Dermis blood vessel endothelial cell (primary cell): ENCODE measurements at places on chromosomes 1 and 21. TPM values are rescaled to one million over a fixed set of nuclear protein-coding genes. Genes with fewer than 3 reads are reported as not detected.

NID1 gene
- 196 and 425 TPM in 2 replicates for total RNA-seq

CD48 gene
- total RNA-seq, result not detected in 2 replicates

LRRC39 gene
- total RNA-seq, result 0.09 TPM in 1 of 2 replicates, not detected in the other

PARS2 gene
- 4.8 and 5.3 TPM in 2 replicates for total RNA-seq

CASQ2 gene
- total RNA-seq, result not detected in 2 replicates

LCE1A gene
- total RNA-seq, result not detected in 2 replicates

DCST1 gene
- not detected in 2 replicates for total RNA-seq

PCAT6 gene
- 0.51 TPM in 1 of 2 replicates, not detected in the other for total RNA-seq

CELA3B gene
- total RNA-seq, result not detected in 2 replicates

CD5L gene
- not detected in 2 replicates for total RNA-seq

RCAN3 gene
- total RNA-seq, result 2.6 and 4.2 TPM in 2 replicates

AHCTF1 gene
- total RNA-seq, result 31.7 and 39.9 TPM in 2 replicates

AMY1B gene
- total RNA-seq, result not detected in 2 replicates

BRDT gene
- total RNA-seq, result not detected in 2 replicates

SLC45A3 gene
- 23.7 and 34.9 TPM in 2 replicates for total RNA-seq

C1orf87 gene
- total RNA-seq, result not detected in 2 replicates

ZNF648 gene
- total RNA-seq, result not detected in 2 replicates

SPRR1B gene
- not detected in 2 replicates for total RNA-seq

TMEM269 gene
- total RNA-seq, result not detected in 2 replicates

UMODL1 gene
- not detected in 2 replicates for total RNA-seq

SAMD11 gene
- 0.19 and 0.68 TPM in 2 replicates for total RNA-seq

OLFML2B gene
- total RNA-seq, result 0.14 and 0.17 TPM in 2 replicates

RCSD1 gene
- total RNA-seq, result 49.2 and 55.7 TPM in 2 replicates

RORC gene
- total RNA-seq, result under 0.01 TPM in 1 of 2 replicates, not detected in the other

UBE2U gene
- not detected in 2 replicates for total RNA-seq

ASH1L gene
- total RNA-seq, result 24.2 and 32.4 TPM in 2 replicates

YBEY gene
- 10.6 and 12.9 TPM in 2 replicates for total RNA-seq

KRTAP7-1 gene
- not detected in 2 replicates for total RNA-seq

RSRP1 gene
- 111 and 342 TPM in 2 replicates for total RNA-seq

WNT3A gene
- total RNA-seq, result not detected in 2 replicates

MAB21L3 gene
- under 0.01 and 0.09 TPM in 2 replicates for total RNA-seq

KRTAP13-2 gene
- total RNA-seq, result not detected in 2 replicates

WASF2 gene
- total RNA-seq, result 45.9 and 110 TPM in 2 replicates

KIF14 gene
- total RNA-seq, result 3.1 and 18.0 TPM in 2 replicates

LCE2A gene
- not detected in 2 replicates for total RNA-seq

TRIM63 gene
- not detected in 2 replicates for total RNA-seq

ACTN2 gene
- total RNA-seq, result 0.09 TPM in 1 of 2 replicates, not detected in the other

LAPTM5 gene
- 23.1 and 39.9 TPM in 2 replicates for total RNA-seq

TSEN15 gene
- 24.5 and 30.1 TPM in 2 replicates for total RNA-seq
